Fibroblast of villous mesenchyme (primary cell): ENCODE measurements at places on chromosomes 12 and 14.

DNA sequence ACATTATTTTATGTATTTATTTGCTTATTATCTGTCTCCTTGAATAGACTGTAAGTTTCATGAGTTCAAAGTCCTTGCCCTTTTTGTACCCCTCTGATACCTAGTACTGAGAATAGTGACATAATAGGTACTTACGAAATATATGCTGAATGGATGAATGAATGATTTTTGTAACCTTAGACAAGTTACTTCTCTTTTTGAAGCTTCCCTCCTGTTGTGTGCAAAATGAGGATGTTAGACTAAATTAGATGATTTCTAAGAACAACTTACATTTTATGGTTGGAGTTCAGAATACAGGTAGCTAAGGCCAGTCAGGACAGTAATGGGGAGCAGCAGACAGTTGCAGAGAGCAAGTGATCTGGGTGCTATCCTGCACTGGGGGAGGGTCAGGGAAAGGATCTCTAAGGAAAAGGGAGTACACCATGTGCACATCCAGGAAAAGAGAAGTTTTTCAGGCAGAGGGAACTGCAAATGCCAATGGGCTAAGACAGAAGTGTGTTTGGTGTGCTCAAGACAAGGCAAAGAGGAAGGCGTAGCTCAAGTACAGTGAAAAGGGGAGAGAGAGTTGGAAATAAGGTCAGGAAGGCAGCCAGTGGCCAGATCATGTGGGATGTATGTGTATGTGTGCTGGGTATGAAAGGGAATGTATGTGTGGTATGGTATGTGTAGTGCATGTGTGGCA, 59.4 kb upstream of the AMIGO2 start:
- no peak for DNase-seq

DNA sequence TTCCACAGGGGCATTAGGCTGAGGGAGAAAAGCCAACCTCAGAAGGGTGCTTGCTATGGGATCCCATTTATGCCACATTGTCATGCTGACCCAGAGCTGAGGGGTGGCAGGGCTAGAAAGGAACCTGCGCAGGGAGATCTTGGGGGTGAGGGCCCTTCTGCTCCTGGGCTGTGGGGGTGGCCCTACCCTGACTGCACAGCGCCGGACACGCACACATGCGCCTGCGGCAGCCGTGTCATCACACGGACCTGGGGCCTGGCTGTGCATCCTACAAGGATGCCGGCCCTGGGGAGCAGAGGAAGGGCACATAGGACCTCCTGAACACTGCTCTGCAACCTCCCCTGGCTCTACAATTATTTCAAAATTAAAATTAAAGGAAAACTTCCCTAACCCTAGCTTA, 6.9 kb downstream of the CDCA4 start:
- DNase-seq = no peak

- no peak for DNase-seq
These were observed 43.4 kb upstream of the ST8SIA1 start for GRCh38 chr12:22377731-22378496.

- DNase-seq = no peak
These were observed 3.9 kb downstream of the TAOK3 start for GRCh38 chr12:118368821-118369220.

GRCh38 chr12:69569236-69569635, 16.0 kb upstream of the CCT2 start:
- no peak for DNase-seq
